GM18507 (cell line): ENCODE measurements at places on chromosomes 3 and 15.

DNA sequence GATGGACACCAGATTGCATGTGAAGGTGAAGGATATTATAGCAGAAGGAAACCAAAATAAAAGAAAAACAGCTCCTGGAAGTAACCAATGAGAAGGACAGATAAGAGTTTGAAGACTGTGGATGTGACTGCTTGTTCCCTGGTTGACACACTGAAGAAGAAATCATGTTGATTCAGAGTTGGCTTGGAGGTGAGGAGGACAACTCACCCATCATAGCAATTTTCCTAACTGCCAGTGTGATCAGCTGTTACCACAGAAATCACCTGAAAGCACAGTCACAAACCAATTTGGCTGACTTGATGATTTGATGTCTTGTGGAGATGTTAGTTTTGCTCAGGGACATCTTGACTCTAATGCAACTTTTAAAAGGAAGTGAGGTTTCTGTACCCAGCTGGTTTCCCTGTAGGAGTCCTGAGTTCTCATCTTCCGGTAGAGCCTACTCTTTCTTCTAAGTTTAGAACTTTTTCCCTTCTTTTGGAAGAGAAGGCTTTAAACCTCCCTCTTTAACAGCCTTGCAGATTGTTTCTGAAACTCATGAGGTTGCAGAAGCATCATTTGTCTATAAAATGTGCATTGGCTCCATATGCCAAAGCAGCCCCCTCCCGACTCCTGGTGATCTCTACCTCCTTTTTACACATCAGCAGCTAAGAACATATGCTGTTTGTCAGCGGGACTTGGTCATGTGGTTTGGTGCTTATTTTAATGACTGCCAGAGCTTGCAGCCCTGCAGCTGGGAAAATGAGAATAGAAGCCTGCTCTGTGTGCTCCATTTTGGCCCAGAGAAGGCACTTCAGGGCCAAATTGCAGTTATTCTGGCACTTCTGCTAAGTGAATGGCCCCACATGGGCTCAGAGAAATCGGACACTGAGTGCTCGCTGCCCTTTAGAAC, 10.3 kb downstream of the ATG7 start:
- DNase-seq: no peak

GRCh38 chr3:149129326-149130205, at the start of gene HPS3:
TSS of gene HPS3 (plus strand) at chr3:149129638. CDS start at chr3:149129724, 86 bp downstream.
- peak; percentile 82 for DNase-seq

DNA sequence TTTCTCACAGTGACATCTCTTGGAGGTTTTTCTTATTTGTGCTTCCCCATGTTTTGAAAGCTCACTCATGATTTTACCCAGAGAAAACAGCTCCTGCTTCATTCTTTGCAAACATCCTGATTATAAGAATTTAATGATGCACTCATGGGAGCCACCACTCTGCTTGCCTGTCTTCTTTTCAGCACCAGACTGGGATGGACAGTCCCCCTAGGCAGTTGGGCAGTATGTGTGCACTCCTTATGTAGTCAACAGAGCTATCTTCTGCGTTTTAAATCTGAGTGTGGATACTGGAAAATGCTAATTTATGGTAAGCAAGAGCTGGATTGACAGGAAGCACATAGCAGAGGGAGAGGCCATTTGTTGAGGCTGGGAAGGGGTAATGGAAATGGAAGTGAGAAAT, 276.1 kb downstream of the AGBL1 start:
- DNase-seq: no peak

DNA sequence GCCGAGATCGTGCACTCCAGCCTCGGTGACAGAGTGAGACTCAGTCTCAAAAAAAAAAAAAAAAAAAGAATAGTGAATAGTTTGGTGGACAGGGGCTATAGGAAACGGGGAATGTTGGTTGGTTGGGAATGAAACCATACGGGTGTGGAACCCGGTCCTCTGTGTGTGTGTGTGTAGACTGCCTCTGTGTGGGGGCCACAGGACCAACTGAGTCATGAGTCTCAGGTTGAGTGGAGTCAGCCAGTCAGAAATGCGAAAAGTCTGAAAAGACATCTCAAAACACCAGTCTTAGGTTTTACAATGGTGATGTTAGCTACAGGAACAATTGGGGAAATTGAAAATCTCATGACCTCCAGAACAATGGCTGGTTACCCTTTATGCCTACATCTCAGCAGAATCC, 44.5 kb downstream of the ZDHHC19 start:
- DNase-seq: no peak

DNA sequence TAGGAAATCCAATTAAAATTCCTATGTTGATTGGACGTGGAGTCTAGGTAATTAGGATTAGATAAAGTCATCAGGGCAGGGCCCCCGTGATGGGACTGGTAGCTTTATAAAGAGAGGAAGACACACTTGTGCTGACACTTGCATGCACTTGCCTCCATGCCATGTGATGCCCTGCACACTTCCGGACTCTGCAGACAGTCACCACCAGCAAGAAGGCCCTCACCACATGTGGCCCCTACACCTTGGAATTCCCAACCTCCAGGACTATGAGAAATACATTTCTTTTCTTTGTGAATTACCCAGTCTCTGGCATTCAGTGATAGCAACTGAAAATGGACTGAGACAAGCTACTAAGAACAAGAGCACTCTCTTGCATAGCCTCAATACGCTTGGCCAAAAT, 90.6 kb downstream of the CRYGS start:
- no peak for DNase-seq

DNA sequence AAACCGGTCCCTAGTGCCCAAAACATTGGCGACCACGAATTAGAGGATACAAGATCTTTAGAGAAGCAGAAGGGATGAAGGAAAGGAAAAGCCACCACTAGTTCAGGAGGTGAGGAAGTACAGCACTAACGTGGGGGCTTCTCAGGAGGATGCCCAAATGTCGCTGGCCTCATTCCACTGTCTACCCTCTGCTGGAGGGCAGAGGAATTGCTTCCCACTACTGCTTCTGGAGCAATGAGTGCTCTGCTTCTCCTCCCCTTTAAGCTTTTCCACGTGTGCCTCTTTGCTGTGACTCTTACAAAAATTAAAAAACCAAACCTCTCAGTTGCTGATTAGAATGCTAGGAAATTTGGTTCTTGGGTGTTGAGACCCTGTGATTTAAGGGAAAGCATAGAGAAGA, 281.3 kb downstream of the CLSTN2 start:
- peak; percentile 5 for DNase-seq

DNA sequence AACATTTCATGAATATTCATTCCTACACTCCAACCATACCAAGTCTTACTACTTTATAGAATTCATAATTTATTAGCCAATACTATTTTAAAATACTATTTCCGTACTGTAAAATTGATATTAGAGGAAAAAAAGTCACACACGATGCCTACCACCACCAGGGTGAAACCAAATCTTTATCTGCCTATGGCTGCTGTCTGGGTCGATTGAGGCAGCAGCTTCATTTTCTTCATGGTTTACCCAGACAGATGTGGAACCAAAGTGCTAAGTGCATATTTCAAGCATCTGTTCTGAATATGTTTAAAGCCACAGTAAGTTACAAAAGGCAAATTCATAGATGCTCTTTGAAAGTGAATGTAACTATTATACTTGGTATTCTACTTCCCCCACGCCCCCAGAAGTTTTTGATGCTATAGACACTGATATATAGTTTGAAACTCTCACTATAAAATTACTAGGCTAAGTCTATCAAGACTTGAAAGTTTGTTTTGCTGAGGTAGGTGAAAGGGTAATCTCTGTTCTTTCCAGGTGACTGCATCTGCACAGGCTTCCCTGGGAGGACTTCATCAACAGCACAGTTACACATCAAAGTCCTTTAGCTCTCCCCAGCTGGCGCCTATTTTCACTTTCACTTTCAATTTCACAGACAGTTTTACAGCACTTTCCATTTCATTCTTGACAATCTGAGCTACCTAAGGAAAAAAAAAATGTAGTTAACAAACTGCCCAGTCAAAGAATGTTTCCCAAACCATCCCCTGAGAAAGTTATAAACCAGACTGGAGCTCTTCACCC, 113.9 kb downstream of the POLQ start:
- peak; percentile 43 for DNase-seq

DNA sequence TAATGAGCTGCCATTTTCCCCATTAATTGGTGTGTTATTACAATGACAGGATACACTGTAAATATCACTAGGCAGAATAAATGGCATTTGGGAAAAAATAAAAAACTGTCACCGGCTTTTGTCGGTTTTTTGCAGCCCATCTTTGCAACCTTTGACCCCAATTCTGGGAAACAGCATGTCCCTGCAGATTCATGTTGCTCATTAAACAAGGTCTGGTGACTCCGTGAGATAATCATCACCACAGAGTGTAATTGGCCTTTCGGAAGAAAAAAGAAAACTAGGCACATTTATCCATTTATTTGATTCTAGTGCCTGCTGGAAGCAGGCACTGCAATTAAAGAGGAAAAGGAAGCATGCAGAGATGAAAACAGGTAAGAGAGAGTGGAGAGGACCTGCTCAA, 64.5 kb downstream of the TRAT1 start:
- no peak for DNase-seq

GRCh38 chr3:18217507-18218174, 207.5 kb downstream of the SATB1 start:
- no peak for DNase-seq
